Left lobe of liver (tissue), 2 donors: ENCODE measurements at places on chromosomes 3 and 15. TPM values are rescaled to one million over a fixed set of nuclear protein-coding genes. Genes with fewer than 3 reads are reported as not detected.

DNA sequence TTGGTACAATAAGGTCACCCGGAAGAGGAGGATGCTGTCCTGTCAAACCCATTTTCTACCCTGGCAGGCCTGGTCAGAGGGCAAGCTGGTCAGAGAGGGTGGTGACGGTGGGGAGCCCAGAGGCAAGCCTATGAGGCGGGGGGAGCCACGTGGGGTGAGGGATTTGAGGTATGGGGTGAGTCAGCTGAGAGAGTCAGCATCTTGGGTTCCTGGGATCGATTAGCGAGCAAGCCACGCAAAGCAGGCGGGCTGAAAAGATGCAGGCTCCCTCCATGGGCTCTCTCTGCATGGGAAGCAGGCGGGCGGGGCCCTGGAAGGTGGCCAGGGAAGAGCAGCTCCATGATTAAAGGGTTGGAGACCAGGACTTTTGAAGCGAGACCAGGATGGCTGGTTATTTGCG lies 48.1 kb downstream of the MAGEF1 start:
- no peak for DNase-seq

The POC1A gene
- total RNA-seq, result 2.1 TPM

GRCh38 chr15:51094606-51095569 lies at the start of gene TNFAIP8L3:
Gene TNFAIP8L3, minus strand, starts transcription at chr15:51094906. Its CDS starts 311 bp downstream, at chr15:51094595.
- peak; percentile 46 for DNase-seq

The LTK gene
- 2.3 TPM for total RNA-seq

- no peak for DNase-seq
Measured at GRCh38 chr15:45495588-45495987, 27.0 kb downstream of the SLC30A4 start.
